CD4-positive, alpha-beta T cell treated with Interleukin-15 for 1 hour (primary cell): ENCODE measurements at places on chromosomes 4 and X.

- no peak for DNase-seq
Measured at GRCh38 chr4:53009824-53010223, 147.7 kb downstream of the RASL11B start.

GRCh38 chr4:181682367-181683047 lies 560.7 kb upstream of the TENM3 start:
- DNase-seq: no peak

- no peak for DNase-seq
Measured at GRCh38 chr4:7320206-7320797, 114.4 kb downstream of the PSAPL1 start.

- no peak for DNase-seq
Measured at GRCh38 chr4:84574069-84574720, 8.7 kb upstream of the CDS1 start.

- DNase-seq: no peak
Measured at GRCh38 chr4:6733358-6734164, 17.6 kb downstream of the BLOC1S4 start.

DNA sequence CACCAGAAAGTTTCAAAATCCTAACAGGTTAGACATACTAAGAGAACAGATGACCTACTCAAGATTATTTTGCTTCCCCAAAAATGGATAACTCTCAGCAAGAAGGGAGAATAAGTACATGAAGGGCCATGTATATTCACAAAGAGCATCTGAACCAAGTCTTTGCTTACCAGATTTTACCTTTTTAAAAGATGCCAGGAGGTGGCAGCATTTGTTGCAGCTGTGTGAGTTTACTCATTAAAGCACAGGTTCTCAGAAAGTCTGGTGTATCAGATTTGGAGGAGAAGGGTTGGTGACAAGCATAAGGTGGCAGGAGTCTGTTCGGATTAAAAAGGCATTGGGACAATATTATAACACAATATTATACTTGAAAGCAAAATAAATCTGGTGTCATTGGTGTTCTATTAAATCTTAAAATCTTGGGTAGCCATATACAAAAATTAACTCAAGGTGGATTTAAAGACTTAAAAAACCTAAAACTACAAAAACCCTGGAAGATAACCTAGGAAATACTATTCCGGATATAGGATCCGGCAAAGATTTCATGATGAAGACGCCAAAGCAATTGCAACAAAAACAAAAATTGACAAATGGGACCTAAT lies 51.3 kb upstream of the NFKB1 start:
- peak; percentile 39 for DNase-seq

GRCh38 chrX:31314921-31315320 lies 243.1 kb upstream of the FTHL17 start:
- no peak for DNase-seq

GRCh38 chrX:22124098-22124497 lies 92.0 kb downstream of the PHEX start:
- DNase-seq: no peak

GRCh38 chr4:150598909-150599308 lies 17.0 kb downstream of the MAB21L2 start:
- DNase-seq: no peak

GRCh38 chr4:48642421-48643374 lies 137.4 kb downstream of the FRYL start:
- DNase-seq: no peak

DNA sequence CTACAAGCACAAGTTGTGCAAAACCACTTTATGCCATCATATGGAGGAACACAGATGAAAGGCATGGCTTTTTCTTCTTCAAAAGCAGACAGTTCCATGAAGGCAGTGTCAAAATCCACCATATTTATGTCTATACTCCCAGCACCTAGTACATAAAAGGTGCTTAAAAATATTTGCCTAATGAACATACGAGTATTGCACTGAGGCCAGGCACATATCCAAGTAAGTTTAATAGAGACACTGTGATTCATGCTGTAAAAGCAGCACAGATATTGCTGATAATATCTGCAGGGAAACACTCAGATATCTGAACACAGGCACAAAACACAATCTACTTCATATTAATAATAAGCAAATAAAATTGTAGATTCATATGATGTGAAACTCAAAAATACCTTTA lies 48.1 kb upstream of the CXCL8 start:
- no peak for DNase-seq

GRCh38 chrX:22063284-22063683 lies 31.2 kb downstream of the PHEX start:
- peak; percentile 51 for DNase-seq

DNA sequence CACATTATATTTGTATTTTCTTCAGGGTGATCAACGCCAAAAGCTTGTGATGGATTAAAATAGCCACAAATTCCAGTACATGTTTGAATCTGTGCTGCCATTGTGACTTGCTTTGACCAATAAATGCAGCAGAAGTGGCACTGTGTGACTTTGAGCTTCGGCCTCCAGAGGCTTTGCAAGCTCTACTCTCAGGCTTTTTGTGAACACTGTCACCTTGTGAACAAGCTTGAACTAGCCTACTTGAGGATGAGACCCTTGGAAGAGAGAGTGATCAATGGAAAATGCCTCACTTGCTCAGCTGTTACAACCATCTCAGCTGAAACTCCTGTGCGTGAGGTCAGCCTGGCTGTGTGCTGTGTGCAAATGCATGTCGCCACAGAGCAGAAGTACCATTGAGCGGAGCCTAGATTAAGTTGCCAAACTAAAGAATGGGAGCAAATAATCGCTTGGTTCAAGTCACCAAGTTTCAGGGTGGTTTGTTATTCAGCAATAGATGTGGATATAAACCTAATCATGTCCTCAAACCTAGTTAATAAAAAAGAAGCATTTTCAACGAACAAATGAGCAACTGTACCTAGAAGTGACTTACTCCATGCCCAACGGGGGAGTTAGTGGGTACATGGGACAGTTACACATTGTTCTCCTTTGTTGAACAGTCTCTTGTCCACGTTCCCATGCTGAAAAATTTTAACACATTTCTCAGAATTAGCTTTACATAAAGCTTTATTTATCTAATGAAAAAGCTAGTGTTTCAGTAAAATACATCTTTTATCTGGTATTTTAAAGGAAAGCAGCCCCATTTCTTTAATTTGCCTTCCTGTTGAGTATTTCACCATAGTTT lies 23.5 kb downstream of the NOA1 start:
- DNase-seq: no peak

- no peak for DNase-seq
Measured at GRCh38 chrX:154486052-154486395, 391 bp downstream of the UBL4A start.

- DNase-seq: peak; percentile 91
Measured at GRCh38 chrX:71111141-71111843, at the start of gene IL2RG. IL2RG (minus strand) TSS chrX:71111577; CDS start chrX:71111539, 38 bp downstream.

DNA sequence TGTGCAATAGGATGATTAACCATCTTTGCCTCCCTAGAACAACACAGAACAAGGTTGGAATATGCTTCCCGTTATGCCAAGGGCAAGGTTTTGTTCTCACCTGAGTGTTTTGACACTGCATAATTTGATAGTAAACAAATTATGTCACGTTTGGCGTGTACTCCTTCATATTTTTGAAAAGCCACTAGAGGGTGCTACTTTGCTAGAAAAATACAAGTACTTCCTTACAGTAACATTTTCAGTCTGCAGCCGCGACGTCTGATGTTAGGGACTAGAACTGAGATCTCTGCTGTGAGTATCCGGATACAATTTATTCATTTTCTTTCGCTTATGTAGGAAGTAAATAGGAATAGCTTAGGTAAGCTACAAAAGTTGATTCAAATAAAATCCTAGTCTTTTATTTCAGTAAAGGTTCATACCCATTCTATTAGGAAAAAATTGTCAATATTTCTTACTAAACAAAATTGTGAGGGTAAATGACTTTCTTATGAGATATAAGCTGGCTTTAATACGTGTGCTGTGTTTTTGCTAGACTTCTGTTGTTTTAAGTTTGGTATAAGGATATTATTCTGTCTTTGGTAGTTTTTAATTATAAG lies 181.1 kb upstream of the WDFY3 start:
- DNase-seq: no peak

DNA sequence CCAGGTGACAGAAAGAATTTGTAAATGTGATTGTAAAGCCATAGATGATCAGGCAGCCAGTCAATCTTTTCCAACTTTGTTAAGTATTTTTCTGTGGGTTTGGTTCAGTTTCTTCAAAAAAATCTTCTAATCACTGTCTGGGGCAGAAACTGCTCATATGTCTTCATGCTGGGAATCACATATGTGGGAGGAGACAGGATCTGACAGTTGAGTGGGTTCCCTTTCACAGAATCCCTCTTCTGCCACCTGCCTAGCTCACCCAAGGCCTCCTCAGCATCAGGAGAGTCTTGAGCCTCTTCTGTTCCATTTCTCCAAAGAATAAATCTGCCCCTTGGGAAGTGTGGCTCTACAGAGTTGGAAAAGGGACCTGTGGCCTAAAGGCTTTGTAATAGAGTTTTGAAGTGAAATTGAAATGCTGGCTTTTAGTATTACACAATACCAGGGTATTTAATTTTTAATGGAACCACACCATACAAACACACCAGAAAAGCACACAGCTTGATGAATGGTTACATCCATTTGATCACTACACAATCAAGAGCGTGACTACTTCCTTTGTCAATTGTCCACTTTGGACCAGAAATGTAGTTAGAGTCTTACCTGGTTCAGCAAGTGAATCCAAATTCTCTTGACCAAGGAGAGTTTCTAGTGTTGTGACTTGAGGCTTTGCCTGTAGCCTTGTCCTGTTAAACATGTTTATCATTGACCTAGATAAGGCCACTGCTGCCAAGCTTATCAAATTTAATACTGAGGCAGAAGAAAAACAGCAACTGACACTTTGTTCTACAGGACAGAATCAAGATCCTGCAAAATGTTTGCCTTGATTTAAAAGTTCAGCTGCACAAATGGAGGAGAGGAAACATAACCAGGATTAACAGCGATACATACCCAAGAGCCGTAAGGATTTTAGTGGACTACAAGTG lies 20.4 kb downstream of the MSMO1 start:
- DNase-seq: no peak

- DNase-seq: no peak
Measured at GRCh38 chr4:34039766-34040165, 2204.5 kb downstream of the ARAP2 start.

GRCh38 chr4:186936496-186937375 lies 213.1 kb upstream of the FAT1 start:
- no peak for DNase-seq

DNA sequence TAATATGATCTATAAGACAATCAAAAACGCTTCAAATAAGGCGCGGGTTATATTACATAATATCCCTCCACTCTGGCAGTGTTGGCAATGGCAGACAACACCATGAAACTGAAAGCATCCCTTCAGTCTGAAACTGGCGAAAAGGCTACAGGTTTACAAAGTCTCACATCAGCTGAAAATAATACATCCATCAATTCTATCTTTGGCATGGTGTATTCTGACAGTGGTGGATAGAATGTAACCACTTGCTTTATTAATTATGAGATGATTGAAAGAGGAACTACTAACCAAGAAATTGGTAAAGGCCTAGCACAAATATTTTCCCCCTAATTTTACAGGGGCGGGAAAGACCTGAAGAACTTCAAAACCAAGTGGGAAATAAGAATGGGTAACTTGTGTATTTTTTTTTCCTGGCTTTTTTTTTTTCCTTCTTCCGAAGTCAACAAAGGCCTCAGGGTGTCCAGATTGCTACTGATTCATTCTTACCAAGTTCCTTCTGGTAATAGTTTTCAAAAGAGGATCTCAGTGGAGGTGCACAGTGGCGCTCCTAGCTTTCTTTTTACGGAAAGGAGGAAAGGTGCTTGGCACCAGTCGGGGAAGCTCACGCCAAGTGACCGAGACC lies 728 bp downstream of the UBA6 start:
- no peak for DNase-seq

- no peak for DNase-seq
Measured at GRCh38 chrX:30777575-30777974, 111.5 kb downstream of the TAB3 start.

DNA sequence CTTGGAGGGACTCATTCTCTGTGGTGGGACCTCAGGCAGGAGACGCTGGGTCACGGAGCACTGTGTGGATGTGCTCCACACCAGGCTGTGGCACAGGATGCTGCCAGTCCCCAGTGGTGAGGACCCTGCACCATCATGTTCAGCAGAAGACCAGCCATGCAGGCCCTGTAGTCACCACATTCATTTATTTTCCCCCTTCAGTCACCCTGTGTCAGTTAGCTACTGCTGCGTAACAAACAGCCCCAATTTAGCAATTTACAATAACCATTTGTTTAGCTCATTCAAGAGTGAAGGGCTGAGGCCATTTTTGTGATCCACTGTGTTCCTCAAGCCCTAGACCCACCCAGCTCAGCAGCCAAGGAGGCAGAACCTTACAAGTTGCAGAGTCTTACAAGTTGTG lies 23.6 kb upstream of the ADRA2C start:
- no peak for DNase-seq

GRCh38 chr4:182369211-182369610 lies 126.0 kb downstream of the TENM3 start:
- DNase-seq: no peak

GRCh38 chrX:11499076-11500044 lies 166.4 kb downstream of the ARHGAP6 start:
- DNase-seq: no peak

DNA sequence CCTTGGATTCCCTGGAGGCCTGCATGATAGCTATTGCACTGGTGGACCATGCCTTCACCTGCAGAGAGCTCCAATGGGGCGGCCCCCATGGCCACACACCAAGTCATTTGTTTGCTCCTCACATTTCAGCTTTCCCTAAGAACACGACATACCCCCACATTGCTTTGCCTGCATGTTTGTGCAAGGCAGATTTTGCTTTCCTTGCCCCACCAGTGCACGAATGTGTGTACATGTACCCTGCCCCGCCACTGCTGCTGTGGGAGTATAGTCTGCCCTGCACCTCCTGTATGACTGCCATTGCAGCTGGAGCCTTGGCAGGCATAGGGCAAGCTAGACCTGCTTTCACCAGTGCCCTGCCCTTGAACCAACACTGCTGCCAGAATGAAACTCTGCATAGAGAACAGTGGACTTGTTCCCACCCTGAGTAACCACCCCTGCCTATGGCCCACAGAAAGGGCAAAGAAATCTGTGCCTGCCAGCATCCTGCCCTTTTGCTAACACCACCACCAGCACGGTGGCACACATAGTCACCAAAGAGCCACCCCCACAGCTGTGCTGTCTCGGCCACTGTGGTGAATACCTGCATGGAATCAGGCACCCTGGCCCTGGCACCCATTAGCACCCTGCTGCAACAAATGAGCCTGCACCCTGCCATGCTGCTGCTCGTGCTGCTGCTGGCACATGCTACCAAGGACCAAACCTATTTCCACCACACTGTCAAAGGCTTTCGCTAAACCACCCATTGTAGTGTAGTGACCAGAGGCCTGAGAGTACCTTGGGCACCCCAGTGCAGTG lies 661.7 kb upstream of the FAM241A start:
- no peak for DNase-seq

DNA sequence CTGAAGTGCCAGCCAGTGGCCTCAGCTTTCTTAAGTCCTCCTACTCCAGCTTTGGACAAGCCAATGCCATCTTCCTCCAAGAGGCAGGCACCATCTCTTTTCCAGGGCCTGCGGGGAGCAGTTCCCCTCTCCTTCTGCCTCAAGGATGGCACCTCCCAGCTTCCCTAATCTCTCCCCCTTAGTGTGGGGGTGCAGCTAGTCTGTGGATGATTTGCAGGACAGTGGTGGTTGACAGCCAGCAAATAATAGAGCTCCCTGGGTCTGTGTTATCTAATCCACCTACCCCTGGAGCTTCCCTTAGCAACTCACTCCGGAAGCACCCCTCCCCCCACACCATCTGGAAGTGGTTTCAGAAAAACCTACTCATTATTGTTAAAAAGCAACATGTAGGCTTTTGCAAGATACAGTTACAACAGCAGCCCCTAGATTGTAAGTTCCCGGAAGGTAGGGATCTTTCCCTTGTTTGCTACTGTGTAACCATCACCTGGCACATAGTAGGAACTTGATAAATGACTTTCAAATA lies 247.1 kb downstream of the BCOR start:
- peak; percentile 27 for DNase-seq
